ENCODE measurements at places on chromosomes 3 and 15.

DNA sequence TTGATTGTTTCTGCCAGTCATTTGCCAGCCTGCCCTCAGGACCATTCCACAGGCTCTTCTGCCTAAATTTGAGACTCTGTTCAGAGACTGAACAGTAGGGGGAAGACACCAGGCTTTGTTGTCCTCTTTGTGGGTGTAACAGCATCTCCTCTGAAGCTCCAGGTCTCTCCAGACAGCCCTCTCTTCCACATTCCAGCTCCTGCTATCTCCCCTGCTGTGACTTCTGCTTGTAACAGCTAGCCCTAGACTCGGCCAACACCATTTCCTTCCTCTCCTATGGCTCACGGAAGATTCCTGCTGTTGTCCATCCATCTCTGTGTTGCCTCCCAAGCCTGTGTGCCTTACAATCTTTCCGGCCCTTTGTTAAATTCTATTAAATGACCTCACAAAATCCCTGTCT is 40.2 kb downstream of the SUCLG2 start:
- peak; percentile 22 for DNase-seq

DNA sequence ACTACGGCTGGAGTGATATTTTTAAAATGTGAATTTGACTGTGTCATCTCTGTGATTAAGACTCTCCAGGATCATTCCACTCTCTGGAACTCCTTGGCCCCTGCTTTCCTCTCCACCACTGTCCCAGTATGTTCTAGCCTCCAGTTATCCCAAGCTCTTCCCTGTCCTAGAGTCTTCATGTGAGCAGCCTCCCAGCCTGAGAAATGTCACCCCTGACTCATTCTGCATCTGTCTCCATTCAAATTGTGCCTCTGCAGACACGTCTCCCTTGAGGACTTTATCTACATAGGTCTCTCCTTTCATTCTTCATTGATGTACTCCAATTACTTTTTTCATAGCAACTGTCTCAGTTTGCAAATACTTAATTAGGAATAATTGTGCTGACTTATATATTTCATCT is 317.7 kb upstream of the ADAMTS9 start:
- peak; percentile 80 for DNase-seq

DNA sequence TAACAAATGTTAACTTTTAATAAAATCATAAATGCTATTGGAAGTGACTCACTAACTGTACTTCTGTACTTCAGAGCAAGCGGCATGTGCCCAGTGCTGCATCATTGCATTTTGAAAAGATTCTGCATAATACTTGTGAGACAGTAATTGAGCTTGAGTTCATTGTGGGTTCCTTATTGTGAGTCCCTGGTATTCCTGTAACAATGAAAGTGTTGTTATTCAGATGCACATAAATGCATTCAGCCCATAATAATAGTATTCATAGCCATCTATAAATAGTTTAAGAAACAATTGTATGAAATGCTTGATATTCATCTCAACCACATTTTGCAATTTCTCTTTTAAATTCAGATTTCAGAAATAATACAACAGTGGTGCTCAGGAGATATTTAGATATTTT is 976.4 kb downstream of the CADM2 start:
- DNase-seq = no peak

GRCh38 chr3:39540162-39540921 is 72.9 kb downstream of the MOBP start:
- no peak for DNase-seq

DNA sequence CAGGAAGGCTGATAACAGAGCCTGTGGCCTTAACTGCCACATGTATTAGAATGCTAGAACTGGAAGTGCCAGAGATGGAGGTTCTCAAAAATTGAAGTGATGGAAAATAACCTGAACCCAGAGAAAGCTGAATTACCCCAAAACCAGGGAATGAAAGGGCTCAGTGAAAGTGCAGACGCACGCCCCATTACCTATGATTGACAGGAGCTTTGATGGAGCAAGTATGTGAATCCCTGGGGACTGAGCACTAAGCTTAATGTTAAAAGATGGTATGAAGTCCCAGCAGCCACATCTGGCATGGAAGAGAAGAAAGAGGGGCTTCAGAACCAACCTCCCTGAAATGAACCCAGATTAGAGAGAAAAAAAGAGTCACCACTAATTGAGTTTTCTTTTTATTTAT is 118.4 kb upstream of the FHIT start:
- DNase-seq = no peak

- DNase-seq = peak; percentile 56
Measured at GRCh38 chr3:77102951-77103769, 63.3 kb downstream of the ROBO2 start.

Measured in fibroblast of skin of back (primary cell).